Fibroblast of the aortic adventitia (primary cell): ENCODE measurements at places on chromosomes 4 and X. TPM values are rescaled to one million over a fixed set of nuclear protein-coding genes. Genes with fewer than 3 reads are reported as not detected.

DNA sequence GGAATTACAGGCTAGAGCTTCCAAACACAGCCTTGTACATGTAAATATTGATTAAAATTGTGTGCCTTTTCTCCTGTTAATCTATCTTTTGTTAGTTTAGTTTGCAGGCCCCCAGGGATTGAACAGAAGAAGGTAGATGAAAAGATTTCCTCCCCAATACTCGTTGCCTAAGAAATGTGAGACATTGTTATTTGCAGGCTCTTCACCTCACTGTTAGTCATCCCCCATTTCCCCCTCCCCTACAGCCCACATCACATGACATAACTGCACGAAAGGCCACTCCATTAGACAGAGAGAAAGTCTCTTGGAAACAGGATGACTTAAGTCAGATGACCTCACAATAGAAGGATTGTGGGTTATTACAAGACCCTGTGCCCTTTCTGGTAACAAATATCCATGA is 13.3 kb upstream of the MID1 start:
- DNase-seq = peak; percentile 84

Gene HSPA4L
- 10.7 and 10.9 TPM in 2 replicates for total RNA-seq

- no peak for DNase-seq
Measured at GRCh38 chr4:6701371-6701770, 7.7 kb downstream of the S100P start.

DNA sequence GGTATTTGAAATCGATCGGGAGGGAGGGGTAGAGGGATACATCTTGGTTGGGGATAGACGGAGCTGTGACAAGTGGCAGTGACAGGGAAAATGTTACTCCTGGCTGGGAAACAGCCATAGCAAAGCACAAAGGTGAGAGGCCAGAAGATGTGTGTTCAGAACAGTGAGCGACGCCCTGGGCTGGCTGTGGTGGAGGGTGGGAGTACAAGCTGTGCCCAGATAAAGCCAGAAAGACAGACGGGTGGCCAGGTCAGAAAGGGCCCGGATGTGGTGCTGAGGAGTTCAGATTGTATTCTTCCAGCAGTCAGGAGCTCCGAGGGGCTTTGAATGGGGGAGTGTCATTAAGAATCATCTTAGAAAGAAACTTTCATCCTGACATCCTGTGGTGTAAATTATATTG is 27.9 kb downstream of the CCDC149 start:
- no peak for DNase-seq

Gene SPANXN4
- total RNA-seq = not detected in 2 replicates

Gene SLC7A11
- total RNA-seq = 21.8 and 118 TPM in 2 replicates

- DNase-seq = no peak
Measured at GRCh38 chr4:175540732-175541131, 271.3 kb downstream of the GPM6A start.

Gene PCDH18
- 102 and 210 TPM in 2 replicates for total RNA-seq

- peak; percentile 81 for DNase-seq
Measured at GRCh38 chr4:87465739-87466366, 43.5 kb downstream of the NUDT9 start.

- peak; percentile 75 for DNase-seq
Measured at GRCh38 chr4:95505151-95505550, 43.6 kb downstream of the UNC5C start.

DNA sequence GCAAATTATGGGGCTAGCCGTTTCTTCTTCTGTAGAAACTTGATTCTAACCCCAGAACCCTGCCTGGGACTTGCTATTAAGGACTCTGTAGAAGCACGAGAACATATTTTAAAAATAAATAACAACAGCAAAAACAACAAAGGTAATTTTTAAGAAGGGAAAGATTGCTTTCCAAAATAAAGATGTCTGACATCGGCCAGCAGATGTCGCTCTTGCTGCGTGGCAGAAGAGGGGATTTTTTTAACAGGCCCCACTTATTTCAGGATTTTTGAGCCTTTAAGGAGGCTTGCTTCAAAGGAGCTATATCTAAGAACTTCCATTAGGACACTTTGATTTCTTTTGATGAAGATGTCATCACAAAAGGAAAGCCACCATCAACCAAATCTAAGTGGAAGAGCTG is 62.8 kb upstream of the EGFL6 start:
- peak; percentile 82 for DNase-seq

DNA sequence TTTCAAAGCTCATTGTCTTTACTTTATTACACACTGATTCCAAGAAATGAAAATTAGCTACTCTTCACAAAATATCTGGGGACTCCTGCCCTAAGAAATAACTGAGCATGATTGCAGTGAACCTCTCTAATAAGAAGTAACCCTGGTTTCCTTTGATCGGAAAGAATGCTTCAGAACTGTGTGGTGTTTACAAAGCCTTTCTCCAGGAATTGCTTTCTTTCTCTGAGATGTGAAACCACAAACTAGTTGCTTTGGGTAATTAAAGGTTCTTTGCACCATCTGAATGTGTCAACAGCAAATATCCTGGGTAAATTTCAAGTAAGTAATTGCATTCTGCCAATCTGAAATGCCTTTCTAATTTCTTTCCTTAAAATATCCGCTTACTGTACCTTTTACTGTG is 292.9 kb upstream of the SLIT2 start:
- DNase-seq = no peak

- no peak for DNase-seq
Measured at GRCh38 chr4:165079476-165079875, 25.8 kb downstream of the TRIM75 start.

DNA sequence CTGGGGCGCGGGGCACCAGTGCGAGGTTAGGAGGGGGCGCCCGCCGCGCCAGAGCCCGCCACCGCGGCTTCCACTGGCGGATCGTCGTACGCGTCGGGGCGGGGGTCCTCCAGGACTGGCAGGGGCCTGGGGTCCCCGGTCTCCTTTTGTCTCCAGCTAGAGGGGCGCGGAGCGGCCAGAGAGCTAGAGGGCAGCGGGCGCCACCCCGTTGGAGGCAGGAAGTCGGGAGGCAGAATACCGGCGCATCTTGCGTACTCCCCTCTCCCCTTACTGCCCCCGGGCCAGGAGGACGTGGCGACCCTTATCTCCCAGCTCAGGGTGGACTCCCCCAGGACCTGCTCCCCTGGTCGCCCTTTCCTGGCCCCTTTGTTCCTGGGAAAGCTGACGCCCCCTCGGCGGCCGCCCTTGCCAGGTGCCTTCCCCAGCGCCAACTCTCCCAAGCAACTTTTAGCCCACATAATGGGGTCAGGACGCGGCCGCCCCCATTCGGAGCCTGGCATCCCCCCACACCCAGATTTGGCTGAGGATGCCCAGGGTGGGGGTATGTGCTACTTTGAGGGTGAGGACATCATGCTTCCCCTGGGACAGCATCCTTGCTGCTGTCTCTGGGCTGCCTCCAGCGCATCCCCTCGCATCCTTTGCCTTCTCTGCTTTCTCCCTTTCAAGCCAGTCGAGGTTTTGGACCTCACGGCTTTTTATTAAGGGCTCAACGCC is 933 bp downstream of the CNKSR2 start:
- no peak for DNase-seq

Gene EDNRA
- 10.8 and 37.6 TPM in 2 replicates for total RNA-seq

DNA sequence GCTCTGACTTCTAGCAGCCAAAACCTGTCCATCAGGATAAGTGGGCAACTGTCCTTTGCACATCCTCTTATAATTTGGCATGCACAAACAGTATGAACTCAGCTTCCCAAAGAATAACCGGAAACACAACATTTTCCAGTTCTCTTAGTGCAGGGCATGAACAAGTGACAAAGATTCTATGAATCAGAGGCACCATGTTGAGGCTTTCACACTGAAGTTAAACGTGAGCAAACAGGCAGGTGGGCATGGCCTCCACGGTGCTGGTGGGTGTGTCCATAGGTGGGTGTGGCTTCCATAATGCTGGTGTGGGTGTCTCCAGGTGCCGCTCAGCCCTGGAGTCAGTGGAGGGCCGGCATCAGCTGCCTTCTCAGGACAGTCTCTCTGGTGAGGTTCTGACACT is 196.5 kb downstream of the SMIM20 start:
- DNase-seq = no peak

Gene KDM5C
- 51.7 and 76.4 TPM in 2 replicates for total RNA-seq

DNA sequence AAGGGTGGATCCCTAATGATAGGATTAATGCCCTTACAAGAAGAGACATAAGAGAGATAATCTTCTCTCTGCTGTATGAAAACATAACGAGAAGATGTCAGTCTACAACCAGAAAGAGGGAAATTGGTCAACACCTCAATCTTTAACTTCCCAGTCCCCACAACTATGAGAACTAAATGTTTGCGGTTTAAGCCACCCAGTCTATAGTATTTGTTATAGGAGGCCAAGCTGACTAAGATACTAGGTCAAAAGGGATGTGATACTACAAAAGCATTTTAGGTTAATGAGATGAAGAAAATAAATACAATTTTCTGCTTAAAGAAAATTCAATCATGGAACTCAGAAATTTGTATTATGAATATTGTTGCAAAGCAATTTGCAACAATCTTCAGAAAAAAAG is 55.4 kb upstream of the LHFPL1 start:
- DNase-seq = no peak

Gene TKTL2
- not detected in 2 replicates for total RNA-seq

Gene MAGED2
- 147 and 163 TPM in 2 replicates for total RNA-seq

DNA sequence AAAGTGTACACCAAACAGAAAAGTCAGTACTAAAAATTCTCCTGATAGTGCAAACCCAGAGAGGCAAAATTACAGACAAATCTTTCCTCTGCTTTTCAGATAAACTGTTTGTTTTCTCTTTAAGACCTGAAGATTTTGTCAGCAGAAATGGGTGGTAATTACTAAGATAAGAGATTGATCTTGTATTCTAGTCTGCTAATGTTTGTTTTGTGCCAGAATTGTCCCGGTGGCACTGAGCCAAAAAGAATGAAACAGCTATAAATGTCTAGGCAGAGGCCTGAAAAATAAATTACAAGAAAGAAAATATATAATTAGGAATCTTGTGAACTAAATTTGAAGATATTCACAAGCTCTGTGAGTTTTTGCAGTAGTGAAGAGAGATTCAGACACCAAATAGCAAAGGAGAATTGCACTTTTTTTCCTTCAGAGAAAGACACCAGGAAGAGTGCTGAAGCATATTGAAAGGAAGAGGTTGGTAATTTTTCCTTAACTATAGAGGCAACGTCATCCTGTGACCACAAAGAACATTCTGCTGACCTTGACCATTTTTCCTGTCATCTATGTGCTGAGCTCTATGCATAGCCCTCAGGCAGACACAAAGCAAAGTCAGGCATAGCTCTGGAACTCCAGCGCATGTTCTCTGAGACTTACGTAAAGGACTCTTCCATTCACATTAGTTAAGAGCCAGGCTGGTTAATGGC is 314.5 kb upstream of the RASGEF1B start:
- DNase-seq = peak; percentile 3

DNA sequence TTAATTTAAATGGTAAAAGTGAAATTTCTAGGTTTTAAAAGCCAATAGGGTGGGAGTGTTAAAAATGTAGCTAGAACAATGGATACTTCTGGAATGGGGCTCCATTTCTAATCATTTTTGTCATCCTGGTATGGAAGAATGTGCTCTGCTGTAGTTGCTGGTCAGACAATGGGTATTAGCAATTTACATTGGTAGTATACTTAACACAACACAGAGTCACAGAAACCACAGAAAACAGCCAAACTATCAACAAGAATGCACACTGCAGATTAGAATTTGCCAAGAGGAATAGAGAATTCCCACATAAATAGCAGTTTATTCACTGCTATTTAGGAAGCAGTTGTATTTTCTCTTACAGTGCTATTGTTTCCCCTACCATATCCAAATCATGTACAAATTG is 319.6 kb downstream of the PPP3CA start:
- peak; percentile 51 for DNase-seq

DNA sequence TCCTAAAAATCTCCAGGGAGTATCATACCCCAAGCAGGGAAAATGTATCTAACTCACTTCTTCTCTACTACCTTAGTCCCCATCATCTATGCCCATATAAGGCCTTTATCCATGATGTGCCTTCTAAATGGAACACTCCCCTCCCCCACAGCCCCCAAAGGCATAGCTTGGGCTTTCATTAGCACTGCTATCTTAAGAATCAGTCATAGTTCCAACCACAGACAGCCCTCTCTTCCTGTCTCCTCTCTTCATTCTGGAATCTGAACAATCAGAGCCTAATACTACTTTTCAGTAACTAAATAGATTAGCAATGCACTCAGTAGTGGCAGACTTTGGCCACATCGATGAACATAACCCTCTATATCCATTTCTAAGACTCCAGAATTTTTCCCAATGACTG is 313.2 kb upstream of the DKK2 start:
- no peak for DNase-seq

Gene LRP2BP
- total RNA-seq = 0.63 and 0.74 TPM in 2 replicates
